ENCODE measurements at places on chromosomes 12 and 14.

DNA sequence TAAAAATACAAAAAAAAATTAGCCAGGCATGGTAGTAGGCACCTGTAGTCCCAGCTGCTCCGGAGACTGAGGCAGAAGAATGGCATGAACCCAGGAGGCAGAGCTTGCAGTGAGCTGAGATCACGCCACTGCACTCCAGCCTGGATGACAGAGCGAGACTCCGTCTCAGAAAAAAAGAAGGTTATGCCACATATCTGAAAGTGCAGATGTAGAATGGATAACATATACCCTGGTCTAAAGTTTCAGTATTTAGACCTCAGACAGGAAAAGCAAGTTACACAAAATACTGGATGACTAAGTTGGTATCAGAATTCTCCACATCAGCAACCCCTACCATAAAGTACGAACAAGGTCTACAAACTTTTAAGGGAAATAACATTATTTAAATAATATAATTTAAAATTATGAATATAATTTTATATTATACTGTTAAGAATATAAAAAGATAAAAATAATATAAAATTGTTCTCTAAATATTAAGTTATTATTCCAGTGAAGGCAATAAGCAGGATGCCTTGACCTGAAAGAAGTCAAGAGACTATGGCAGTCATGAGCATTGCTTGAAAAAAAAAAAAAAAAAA, 169.9 kb downstream of the CRADD start:
- peak; percentile 20 for DNase-seq

DNA sequence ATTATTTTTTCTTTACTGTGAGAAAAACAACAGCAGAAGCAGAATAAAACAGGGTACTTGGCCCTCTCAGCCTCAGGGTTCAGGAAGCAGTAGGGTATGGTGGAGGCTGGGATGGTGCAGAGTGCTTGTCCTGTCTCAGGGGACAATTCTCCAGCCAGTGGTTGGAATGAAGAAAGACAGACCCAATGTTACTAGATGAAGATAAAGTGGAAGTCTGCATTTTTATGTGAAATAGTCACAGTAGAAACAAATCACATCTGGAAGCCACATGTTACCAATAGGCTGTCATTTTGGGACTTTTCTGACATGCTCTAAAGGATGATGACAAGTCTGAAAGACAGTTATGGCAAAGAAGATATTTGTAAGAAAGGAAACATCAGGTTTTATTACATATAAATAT, 32.3 kb downstream of the PROX2 start:
- no peak for DNase-seq

DNA sequence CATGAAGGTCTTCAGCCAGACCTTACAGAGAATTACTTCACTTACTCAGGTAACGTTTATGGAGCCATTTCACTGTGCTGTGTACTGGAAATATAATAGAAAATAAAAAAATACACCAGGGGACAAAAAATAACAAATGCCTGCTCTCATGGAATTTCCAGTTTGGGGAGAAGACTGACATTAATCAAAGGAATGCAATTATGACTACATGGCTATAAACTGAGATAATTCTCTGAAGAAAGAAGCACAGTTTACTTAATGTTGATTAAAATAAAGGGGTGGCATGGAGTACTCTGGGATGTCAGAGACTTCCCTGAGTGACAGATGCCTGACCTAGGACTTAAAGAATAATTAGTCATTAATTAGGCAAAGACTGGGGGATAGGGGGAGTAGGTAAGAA, 59.0 kb downstream of the DENND5B start:
- DNase-seq = no peak

DNA sequence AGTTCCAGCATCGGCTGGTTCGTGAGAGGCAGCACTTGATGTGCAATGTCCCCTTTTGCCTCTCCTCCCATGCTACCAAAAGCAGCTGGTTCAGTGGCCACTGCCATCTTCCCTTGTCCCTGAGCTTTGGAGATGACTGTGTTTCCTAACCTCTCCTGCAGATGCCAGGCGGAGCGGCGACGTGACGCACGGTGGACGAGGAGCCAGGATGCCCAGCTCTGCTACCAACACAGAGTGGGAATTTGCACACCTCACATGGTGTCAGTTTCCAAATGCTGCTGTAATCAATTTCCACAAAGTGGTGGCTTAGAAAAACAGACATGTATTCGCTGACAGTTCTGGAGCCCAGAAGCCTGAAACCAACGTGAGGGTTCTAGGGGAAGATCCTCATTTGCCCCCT, 42.5 kb upstream of the MAP1LC3B2 start:
- no peak for DNase-seq

DNA sequence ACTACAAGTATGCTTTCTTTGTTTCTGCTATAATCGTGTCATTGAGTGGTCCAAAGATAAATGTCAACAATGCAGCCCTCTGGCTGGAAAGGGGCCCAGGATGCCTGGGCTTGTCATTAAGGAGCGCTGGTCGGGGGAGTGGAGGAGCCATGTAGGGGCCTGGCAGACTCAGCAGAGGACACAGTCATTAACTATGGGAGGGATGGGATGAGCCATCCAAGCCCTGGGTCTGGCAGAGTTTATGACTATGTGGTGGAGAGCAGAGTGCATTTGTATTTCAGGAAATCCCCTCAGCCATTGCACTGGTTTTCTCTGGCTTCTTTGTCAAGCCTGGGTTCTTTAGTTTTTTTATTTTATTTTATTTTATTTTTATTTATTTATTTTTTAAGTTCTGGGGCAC, 243.1 kb downstream of the C12orf75 start:
- no peak for DNase-seq

DNA sequence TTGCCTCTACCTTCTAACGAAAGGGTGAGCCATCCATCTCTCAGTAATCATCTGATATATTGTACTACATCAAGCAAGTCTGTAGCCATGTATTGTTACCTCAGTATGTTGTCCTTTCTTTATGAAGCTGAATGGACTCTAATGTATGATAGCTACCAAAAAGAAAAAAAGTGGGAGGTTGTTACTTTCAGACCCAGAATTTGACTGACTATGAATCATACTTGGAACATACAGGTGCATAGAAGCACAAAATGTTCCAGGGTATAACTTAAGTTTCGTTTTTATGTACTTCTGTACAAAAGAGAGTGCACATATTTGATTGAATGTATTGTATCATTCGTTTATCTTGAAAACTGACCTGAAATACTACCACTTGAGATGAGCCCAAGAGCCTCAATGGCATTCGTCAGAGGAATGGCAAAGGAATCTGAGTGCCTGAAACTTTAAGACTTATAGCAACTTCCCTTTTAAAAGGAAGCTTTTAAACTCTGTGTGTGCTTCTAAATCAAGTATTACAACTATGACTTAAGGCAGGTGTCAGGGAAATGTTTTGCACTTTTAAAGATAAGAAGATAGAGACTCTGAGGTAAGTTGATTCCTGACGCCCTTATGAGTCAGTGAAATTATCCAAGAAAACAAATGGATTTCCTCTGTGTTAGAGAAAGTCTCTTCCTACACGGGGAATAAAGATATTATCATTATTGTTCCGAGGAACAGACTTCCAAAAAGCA, 951.5 kb downstream of the GALC start:
- no peak for DNase-seq

GRCh38 chr12:81596558-81596957, 162.6 kb downstream of the PPFIA2 start:
- DNase-seq = no peak

GRCh38 chr14:91360490-91361232, 57.0 kb downstream of the CCDC88C start:
- no peak for DNase-seq

- DNase-seq = no peak
Measured at GRCh38 chr12:105559310-105559709, 228.8 kb downstream of the C12orf75 start.

DNA sequence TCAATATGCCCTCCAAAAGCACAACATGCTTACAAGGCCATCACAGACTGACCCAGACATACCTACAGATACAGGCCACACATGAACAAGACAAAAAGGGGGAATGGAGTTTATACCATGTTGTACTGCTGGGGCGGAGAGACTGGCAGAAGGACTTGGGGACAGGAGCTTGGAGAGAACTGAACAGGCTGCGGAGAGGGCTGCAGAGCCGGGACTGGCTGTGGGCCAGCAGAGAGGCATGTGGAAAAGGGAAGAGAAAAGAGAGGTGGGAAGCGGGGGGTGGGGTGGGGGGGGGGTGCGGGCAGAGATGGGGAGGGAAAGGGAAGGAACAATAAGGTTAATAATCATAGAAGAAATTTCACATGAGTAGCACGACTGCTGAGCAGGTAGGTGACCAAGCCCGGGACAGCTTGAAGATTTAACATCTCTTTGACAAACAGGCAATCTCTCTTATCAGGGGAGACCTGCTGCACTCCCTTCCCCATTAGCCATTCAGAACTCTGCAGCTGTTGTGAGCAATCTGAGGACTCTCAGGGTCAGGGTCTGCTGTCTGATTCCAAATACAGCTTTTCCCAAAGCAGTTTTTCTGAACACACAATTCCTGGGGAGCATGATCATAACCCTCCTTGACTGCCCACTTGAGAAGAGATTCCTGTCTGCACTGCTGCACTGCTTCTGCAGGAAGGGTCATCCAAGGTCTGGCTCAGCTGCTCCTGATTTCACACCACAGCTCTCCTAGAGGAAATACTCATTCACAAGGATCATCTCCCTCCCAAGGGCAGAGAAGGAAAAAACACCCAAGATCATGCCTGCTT, 21.6 kb upstream of the STAC3 start:
- no peak for DNase-seq

DNA sequence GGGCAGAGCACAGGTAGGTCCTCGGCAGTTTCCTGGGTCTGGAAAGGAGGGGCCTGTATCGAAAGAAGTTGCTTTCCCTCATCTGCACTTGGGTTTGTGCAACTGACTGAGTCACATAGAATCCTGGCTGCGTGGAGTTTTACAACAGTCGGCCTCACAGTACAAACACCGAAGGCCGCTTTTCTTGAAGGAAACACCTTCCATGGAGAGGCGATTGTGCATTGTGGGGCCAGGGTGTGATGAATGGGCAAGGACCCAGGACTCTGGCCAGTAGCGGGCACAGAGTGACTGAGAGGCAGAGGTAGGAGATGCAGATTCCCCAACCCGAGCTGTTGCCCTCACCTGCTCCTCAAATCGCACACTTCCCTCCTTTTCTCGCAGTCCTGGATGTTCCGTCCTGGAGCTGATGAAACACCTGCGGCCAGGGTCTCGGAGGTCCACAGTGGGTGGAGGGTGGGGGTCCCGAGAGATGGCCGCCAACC, 7.7 kb downstream of the CCND2 start:
- no peak for DNase-seq

- DNase-seq = no peak
Measured at GRCh38 chr12:24363177-24363754, 413.8 kb upstream of the SOX5 start.

DNA sequence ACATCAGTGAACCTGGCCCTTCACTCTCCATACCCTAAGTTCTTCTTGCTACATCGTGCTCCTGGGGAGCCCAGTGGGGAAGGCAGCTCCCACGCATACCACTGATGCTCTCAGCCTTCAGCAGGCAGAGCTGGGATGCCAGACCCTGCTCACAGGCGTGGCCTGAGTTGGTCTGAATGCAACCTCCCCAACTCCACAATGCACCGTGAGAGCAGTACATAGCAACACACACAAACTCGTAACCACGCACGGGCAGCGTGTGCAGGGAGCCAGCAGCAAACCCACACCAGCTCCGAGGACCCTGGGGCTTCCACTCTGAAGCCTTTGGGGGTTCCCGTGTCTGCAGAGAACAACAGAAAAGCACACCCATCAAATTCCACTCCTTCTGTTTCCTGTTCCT, 37.3 kb downstream of the ANO2 start:
- no peak for DNase-seq

DNA sequence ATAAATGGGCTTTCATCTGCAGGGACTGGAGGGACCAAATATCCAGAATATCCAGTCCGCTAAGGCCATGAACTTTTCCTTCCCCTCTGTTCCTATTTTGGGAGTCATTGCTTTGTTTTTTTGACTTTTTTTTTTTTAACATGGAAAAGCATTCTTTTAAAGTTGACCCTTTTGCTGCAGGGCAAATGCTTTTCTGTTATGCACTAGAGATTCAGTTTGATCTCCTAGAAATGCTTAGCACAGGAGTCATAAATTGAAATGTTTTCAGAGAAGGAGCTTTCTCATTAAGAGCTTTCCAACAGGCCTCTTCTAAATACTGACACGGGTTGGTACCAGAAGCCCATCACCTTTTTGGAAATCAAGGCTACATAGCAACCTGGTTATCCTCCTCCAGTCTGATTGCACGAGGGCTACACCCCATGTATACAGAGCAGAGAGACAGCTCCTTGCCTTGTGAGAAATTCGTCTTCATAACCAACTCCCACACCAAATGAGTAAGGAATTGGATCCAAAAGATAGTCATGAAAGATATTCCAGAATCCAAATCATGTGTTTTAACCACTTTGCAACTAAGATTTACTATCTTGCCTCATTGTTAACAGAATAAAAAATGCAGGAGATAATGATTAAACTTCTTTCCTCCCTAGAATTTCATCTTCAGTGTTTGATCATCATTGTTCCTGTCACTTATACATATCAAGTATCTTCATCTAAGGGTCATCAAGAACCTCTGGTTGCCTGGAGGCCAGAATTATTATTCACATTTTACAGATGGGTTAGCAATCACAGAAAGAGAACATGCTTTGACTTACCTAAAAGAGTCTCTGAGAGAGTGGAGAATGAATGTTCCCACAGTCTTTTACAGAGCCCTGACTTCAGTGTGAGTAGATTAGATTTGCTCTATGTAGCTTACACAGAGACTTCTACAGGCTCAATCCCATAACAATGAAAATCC, 389.4 kb downstream of the ZFP36L1 start:
- no peak for DNase-seq

GRCh38 chr14:51447411-51447810, 204.3 kb upstream of the FRMD6 start:
- DNase-seq = no peak

GRCh38 chr14:65115615-65116014, 13.3 kb upstream of the MAX start:
- no peak for DNase-seq

DNA sequence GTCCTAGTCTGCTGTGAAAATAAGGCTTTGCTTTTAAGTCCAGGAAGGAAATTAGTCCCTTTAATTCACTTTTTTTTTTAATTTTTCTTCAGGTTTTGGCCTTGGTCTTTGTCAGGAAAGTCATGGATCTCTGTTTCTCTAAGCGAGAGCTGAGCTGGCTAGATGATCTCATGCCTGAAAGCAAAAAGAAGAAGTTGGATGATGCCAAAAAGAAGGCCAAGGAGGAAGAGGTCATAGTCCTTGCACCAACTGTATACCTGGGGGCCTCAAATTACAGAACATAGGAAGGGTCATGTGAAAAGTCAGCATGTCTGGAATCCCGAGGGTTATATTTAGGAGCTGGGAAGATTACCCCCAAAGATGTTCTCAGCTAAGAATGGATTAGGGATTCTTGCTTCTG, 72.3 kb downstream of the SLC4A8 start:
- no peak for DNase-seq

- DNase-seq = no peak
Measured at GRCh38 chr14:35044939-35045797, 904 bp upstream of the FAM177A1 start.

GRCh38 chr12:95959107-95959506, 16.0 kb downstream of the AMDHD1 start:
- no peak for DNase-seq

DNA sequence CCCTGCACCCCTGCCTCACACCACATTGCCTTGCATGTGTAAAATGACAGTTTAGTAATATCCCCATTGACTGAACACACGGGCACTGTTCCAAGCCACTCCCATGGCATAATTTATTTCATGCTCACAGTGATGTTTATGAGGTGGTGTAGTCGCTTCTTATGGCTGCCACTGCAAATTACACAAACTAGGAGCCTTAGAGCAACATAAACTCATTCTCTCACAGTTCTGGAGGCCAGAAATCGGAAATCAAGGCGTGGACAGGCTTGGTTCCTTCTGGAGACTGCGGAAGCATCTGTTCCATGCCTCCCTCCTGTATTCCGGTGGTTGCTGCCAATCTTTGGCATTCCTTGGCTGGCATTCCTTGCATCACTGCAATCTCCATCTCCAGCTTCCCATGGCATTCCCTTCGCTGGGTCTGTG, 97.3 kb downstream of the RIN3 start:
- DNase-seq = no peak

Measured in stimulated activated naive CD8-positive, alpha-beta T cell treated with anti-CD3 and anti-CD28 coated beads, Interleukin-15, amount 100 ng/mL, for 72 hours (primary cell).